ENCODE measurements at places on chromosomes 4 and X.

GRCh38 chr4:145885666-145886065 lies 53.0 kb downstream of the ZNF827 start:
- no peak for DNase-seq

- no peak for DNase-seq
Observed at GRCh38 chrX:96182366-96182765, 502.3 kb upstream of the DIAPH2 start.

GRCh38 chr4:174241162-174241561 lies 42.3 kb downstream of the FBXO8 start:
- DNase-seq: no peak

DNA sequence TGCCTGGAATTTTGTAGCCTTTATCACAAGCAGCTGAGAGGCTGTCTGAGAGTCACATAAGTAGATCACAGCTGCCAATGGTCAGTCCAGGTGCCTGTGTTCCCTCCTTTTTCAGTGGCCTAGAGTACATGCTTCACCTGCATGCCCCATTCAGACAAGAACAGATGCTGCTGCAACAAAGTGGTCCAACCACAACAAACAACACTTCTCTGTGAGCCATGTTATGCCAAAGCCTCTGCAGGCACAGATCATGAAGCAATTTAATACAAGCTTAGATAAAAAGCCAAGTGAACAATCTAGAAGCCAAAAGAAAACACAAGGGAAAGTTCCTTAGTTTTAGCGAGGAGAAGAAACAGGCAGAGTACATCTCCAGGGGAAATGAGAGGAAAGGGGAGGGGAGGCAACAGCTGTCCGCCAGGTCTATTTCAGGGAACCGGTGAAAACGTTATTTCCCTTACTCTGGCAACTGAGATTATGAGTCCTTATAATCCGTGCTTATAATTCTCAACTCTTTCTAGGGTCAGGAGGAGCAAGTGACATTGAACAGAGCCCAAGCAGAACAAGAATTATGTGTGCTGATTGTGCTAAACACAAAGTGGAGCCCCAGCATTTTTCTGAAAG lies 92.6 kb downstream of the TSPAN5 start:
- DNase-seq: no peak

DNA sequence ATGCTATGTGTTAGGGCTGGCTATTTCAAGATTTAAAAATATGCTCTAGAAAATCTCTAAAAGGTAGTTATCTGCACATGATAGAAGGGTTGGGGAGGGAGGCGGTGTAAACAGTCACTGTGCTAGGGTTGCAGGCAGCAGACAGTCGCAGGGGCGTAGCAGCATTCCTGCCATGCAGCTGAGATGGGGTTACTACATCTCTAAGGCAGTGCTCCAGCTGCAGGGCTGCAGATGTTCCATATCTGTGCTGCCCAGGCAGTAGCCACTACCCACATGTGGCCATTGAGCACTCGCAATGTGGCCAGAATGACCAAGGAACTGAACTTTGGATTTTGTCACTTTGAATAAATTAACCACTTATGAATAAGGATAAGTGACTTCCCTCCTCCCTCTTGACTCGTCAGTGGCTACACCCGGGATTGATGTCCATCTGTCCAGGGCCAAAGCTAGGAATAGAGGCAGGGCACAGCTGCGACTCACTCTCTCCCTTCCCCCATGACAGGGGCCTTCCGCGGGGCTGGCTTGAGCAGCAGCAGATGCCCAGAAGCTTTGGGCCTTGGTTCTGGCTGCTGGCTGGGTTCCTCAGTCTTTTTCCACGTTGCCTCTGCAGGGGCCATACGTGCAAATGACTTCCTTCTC lies 79.4 kb upstream of the CLDN34 start:
- no peak for DNase-seq

DNA sequence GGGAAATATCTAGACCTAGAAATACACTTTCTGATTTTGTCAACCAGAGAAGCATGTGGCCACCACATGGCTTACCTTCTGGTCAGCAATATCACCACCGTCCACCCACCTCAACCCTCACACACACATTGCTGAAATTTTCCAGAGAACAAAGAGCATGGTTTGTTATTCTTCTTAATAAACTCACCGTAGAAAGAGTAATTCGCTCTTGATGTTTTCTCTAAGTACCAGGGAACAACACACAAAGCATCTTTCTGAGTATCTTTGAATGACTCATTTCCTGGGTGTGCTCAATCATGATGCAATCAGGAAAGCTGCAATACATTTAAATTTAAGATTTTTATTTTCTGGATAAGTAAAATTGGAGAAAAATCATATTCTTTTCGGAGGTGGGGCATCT lies 24.7 kb upstream of the LRAT start:
- no peak for DNase-seq

DNA sequence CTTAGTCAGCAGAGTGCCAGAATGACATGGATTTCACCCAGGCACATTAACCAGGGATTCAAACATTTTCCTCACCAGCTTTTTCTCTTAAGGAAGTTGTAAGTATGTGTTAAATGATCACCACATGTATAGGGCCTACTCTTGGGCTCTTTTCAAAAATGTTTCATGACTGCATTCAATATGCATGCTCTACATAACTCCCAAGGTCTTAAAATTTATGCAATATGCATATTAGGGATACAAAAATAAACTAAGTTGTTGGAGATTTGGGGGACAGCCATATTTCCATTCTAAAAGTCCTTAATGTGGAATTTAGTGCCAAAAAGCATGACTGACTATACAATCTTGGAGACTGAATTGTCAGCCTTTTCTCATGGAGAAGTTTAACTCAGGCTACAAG lies 25.0 kb upstream of the TRPC5OS start:
- no peak for DNase-seq
